ENCODE measurements at places on chromosomes 3 and 15.

DNA sequence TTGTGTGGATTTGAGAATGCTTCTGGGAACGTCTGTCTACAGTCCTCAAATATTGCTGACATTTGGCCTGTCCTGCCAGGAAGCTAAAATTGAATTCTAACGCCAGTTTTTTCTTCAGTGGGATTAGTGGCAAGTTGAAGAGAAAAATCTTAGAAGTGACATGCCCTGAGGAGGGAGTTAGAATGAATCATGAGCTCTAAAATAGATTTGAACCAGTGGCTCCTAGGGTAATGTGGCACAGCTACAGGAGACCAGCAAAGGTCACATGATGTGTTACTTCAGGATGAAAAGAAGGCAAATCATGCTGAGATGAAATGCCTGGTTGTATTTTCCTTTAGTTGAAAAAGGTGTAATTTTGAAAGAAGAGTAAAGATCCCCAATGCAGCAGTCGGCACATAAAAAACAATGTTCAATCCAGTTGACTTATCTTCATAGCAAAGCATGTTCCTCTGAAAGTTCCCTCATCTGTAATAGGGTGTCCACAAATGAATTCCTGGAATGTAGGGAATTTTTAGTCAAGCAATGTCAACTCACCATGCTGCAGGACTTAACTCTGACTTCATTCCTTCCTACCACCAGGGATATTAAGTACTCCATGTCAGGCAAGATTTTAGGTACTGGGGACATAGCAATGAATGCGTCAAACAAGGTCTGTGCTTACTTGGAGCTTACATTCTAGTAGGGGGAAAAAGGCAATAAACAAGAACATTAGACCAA is 171.6 kb downstream of the CADPS start:
- DNase-seq = no peak

GRCh38 chr3:41143421-41144031 is 55.8 kb upstream of the CTNNB1 start:
- DNase-seq = no peak

- DNase-seq = no peak
These were observed 331.6 kb upstream of the NR2F2 start for GRCh38 chr15:95998935-95999334.

- DNase-seq = no peak
These were observed 153.7 kb upstream of the HES1 start for GRCh38 chr3:193982258-193982659.

- DNase-seq = no peak
These were observed 159.3 kb upstream of the GAP43 start for GRCh38 chr3:115464036-115464435.

- DNase-seq = no peak
These were observed 13.2 kb downstream of the IQCB1 start for GRCh38 chr3:121821421-121822199.

GRCh38 chr3:59268170-59268569 is 218.3 kb upstream of the CFAP20DC start:
- no peak for DNase-seq

GRCh38 chr15:75578948-75579920 is at the start of gene PTPN9:
Gene PTPN9, minus strand, starts transcription at chr15:75579315. Its CDS starts 539 bp downstream, at chr15:75578776.
- DNase-seq = peak; percentile 91

DNA sequence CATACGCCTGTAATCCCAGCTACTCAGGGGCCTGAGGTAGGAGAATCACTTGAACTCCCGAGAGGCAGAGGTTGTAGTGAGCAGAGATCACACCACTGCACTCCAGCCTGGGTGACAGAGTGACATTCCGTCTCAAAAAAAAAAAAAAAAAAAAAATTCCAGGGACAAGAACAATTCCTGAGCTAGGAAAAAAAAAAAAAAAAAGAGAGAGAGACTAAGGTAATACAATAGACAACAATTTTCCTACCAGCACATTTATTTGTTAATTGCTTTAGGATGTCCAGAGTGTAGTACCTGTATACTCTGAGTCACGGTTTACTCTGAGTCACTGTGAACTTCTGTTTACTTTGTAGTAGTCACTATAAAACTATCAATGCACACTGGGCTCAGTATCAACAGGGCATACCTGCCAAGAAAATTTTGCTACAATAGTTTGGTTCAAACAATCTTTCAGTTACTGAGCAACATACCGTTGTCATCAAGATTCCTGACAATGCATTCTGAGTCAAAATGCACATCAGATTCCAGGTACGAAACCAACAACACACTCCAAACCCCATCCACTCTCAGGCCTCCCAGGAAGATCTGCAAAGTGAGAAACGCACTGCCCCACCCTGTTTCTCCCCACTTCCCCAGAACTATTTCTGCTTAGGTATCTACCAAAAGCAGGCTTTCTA is 28.3 kb downstream of the IGF2BP2 start:
- DNase-seq = no peak

DNA sequence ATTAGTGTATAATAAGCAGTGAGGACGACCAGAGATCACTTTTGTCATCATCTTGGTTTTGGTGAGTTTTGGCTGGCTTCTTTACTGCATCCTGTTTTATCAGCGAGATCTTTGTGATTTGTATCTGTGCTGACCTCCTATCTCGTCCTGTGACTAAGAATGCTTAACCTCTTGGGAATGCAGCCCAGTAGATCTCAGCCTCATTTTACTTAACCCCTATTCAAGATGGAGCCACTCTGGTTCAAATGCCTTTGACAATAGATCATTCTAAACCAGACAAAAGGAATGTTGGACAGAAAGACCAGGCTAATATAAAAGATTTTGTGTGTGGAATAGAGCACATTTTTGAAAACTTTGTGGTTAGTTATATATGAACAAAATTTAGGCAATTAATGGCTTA is 618.5 kb upstream of the BCHE start:
- DNase-seq = no peak

DNA sequence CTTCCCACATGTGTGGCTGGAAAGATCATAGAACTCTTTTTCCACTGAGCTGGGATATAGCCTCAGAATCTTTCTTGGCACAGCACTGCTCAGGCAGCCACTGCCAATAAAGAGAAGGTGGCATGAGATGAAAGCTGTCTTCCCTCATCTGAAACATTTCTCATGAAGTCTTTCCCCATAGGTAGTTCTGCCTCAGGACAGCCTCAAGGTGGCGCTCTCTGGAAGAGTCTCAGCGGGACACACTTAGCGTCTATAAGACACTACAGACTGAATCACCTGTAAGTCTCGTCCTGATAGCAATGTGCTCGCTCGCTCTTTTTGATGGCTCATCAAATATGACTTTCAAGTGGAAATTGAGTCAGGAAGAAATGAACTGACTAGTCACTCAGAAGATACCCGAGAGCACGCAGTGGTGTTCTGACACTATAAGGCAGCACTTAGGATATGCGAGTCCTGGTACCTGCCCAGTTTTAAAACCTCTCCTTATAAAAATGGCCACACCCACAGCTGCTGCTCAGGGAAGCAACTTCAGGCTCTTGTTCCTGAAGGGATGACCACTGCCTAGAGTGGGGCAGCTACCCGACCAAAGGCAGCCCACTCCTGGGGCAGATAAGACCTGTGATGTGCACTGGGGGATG is 269.5 kb downstream of the SUCLG2 start:
- DNase-seq = peak; percentile 5

DNA sequence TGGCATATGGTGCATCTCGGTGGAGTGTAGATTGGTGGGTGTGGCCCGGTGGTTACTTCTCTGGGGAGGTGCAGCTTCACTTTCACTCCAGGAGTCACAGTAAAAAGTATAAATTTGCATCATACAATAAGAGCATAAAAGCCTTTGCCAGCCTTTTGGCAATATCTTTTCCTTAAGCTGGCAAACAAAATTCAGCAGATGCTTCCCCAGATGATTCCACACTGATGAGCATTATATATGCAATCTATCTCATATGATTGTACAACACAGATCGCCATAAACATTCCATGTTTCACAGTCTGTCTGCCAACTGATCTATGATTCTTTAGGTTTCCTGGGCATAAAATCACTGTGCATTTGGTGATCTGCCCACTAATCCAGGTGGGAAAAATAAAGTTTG is 120.2 kb upstream of the ALCAM start:
- no peak for DNase-seq

DNA sequence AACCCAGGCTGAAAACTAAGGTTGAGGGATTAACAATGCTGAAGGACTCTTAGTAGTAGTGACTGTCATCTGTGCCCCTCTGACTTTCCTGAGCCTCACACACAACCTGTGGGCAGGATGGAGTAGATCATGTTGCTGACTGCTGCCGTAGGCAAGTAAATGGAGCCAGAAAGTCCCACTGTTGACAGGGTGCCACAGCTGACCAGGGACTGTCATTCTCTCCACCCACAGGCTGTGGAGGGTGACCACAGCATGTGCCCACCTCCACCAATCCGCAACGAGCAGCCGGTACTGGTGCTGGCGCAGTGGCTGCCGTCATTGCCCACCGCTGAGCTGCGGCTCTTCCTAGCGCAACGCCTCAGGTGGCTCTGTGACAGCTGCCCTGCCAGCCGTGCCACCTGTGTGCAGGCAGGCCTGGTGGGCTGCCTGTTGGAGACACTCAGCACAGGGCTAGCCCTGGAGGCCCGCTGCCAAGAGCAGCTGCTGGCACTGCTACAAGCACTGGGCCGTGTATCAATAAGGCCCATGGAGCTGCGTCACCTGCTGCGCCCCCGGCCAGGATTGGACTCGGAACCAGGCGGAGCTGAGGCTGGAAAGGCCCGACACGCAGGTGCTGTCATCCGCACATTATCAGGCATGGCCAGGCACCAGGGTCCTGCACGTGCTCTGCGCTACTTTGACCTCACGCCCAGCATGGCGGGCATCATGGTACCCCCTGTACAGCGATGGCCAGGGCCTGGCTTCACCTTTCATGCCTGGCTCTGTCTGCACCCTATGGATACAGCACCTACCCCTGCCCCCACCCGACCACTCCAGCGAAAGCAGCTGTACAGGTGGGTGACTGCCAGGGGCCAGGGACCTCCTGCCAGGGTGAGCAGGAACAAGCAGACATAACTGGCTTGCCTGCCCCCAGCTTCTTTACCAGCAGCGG is 15.6 kb downstream of the NBEAL2 start:
- DNase-seq = no peak

DNA sequence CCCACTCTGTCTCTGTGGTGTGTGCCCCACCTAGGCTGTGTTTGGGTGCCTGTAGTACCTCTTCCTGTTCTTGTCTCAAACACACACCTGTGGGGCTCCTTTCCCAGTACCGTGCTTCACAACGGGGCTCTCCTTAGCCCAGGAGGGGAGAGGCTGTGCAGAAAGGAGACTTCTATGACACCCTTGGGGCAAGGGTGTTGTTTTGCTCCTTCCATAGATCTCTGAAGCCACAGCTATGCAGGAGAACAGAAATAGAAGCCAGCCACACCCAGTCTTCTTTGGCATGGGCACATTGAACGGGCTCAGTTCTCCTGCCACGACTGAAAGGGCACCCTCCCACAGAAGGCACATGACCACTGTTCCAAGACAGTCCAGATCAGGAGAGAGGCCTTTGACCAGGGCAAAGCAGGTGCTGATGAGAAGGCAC is 74.3 kb downstream of the LIPC start:
- DNase-seq = peak; percentile 61

DNA sequence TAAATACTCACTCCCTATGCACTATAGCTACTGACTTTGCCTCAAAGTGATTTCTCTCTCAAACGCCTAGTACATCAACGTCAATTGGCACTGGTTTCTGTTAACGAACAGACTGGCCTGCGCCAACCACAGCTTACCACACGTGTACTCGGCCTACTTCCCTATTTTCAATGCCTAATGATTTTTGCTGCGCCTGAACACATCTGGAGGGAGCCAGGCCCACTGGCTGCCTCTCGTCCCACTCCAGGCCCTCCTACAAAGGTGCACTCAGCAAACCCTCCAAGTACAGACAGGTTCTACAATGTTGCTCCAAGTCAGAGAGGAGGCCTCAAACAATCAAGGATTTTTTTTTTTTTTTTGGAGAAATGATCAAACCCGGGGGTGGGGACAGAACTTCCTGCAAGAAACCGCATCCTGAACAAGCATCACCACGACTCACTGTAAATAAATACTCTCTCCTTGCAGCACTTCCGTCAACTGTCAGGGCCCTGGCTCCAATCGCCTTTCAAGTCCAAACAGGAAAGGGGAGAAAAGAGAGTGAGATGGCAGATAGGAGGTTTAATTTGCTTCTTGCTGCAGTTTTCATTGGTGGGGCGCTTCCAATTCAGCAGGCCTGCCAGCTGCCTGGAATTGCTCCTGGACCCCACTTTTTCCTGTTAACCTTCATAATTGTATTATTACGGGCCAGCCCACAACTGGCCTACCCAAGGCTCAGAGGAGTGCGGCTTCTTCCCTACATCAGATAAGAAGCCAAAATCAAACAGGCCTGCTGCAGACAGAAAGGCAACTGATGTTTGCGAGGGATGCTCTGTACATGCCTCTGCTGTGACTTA is 139.3 kb downstream of the FOXP1 start:
- peak; percentile 55 for DNase-seq

- DNase-seq = no peak
These were observed 11.9 kb upstream of the SH3GL3 start for GRCh38 chr15:83435202-83435601.

- no peak for DNase-seq
These were observed 452.0 kb upstream of the MCTP2 start for GRCh38 chr15:93779341-93779740.

DNA sequence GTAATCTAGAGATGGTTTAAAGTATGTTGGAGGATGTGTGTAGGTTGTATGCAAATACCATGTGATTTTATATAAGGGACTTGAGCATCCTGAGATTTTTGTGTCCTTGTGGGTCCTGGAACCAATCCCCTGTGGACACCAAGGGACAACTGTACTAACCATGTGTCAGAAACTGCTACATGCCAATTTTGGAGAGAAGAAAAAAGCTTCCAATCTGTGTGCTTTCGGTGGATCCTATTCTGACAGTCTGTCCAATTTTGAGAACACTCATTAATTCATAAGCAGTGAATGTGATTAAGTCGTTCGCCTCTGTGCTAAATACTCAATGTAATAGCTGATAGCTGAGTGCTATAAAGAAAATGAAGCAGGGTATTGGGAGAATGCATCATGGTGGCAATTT is 61.6 kb downstream of the RBM6 start:
- DNase-seq = no peak

DNA sequence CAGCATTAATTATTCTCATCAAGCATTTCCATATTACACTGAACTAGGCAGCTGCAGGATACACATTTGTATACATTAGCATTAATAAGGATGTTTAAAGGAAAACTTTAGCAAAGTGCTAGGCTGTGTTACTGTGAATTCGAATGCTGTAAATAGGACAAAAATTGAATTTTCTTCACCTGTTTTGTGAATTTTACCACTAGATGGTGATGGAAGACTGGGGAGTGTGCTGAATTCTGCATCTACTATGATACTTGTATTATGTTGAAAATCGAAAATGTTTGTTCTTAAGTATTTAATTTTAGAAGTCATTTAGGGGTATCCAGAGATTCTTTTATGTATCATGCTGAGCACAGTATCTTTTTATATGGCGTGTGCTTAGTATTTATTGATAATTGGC is 12.3 kb upstream of the P2RY14 start:
- DNase-seq = peak; percentile 35
